ENCODE measurements at places on chromosomes 13 and 19. TPM values are rescaled to one million over a fixed set of nuclear protein-coding genes. Genes with fewer than 3 reads are reported as not detected.

Gene FCAR
- total RNA-seq = not detected

Gene CPT1C
- total RNA-seq = 133 TPM

Gene ZNF611
- total RNA-seq = 36.2 TPM

DNA sequence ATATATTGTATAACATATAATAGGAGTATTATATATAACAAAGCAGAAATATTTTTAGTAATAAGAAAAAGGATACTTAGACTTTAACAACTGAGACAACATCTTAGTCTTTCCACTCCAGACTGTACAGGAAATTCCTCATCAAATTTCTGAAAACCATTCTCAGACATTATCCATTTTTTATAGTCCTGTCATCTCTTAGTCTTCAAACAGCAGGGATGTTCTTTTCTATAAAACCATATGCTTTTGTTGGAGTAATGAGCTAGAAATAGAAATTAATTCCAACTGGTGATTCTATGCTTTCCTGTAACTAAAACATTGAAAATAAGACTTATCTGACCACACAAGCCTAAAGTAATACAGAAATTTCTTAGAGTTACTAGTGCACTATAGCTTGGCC is 82.2 kb upstream of the CSNK1A1L start:
- DNase-seq = no peak

GRCh38 chr13:21259571-21260455 is 83.4 kb downstream of the MRPL57 start:
- no peak for DNase-seq

Gene SLITRK5
- 1.8 TPM for total RNA-seq

GRCh38 chr19:8459095-8459494 is 14.3 kb downstream of the HNRNPM start:
- no peak for DNase-seq
